ENCODE measurements at places on chromosomes 5 and 9.

GRCh38 chr5:168612123-168612522, 33.0 kb upstream of the PANK3 start:
- no peak for DNase-seq

- DNase-seq = no peak
Measured at GRCh38 chr5:478982-479535, 36.1 kb downstream of the EXOC3 start.

- peak; percentile 67 for DNase-seq
Measured at GRCh38 chr5:83632874-83633273, 87.8 kb downstream of the HAPLN1 start.

DNA sequence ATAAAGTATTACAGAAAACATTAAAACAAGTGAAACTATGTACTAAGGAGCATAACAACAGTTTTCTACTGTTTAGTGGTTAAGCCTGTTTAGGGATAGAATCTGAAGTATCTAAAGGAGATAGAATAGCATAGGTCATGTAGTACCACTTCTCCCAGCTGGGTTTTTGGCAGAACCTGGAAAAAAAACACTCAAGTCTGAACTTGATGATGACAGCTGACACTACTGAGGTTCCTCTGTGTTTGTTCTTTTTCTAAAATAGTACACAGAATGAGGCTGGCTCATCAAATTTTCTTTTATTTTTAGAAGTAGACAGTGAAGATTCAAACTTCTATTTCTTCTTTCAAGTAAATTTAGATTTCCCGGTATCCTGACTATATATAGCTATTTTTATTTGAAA, 203.8 kb upstream of the ACO1 start:
- no peak for DNase-seq

GRCh38 chr5:1479581-1480188, 34.4 kb upstream of the SLC6A3 start:
- DNase-seq = no peak

- no peak for DNase-seq
Measured at GRCh38 chr5:133228316-133228715, 176.5 kb downstream of the HSPA4 start.

- DNase-seq = no peak
Measured at GRCh38 chr5:173029499-173029921, 26.6 kb upstream of the CREBRF start.

GRCh38 chr9:134217431-134218210, 53.3 kb upstream of the RNU6ATAC start:
- DNase-seq = no peak

- peak; percentile 2 for DNase-seq
Measured at GRCh38 chr9:135992486-135993408, 31.6 kb upstream of the UBAC1 start.

- no peak for DNase-seq
Measured at GRCh38 chr9:93576258-93577077, at the start of gene PHF2. TSS of gene PHF2 (plus strand) at chr9:93576584. CDS start at chr9:93576774, 190 bp downstream.

- no peak for DNase-seq
Measured at GRCh38 chr5:132411304-132412013, 41.9 kb downstream of the SLC22A5 start.

DNA sequence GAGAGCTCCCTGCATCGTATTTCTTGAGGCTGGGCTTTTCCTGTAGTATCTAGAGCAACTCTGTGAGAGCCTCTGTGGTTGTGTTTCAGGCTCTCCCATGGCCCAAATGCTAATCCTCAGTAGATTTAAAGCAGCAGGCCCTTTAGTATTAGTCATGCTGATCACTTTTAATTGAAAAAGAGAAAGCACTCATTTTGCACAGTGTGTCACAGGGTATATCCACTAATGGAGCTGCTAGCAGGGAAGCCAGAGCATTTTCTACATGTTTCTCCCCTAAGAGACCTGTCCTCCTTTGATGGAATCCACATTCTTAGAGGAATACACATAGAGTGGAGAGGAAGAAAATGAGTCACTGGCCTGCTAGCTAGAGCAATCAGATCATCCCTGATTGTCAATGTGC, 348.5 kb downstream of the TMEM232 start:
- no peak for DNase-seq

DNA sequence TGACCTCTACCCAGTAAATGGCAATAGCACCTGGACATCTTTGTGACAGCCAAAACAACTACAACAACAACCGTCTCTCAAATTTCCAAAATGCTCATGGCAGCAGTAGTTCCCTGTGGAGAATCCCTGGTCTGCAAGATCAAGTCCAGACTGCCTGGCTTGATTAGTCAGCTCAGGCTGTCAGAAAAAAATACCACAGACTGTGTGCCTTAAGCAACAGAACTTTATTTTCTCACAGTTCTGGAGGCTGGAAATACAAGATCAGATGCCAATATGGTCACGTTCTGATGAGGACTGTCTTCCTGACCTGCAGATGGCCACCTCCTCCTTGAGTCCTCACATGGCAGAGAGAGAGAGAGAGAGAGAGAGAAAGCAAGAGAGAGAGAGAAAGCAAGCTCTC, 52.3 kb upstream of the MOCS2 start:
- DNase-seq = no peak

All from HS-27A (cell line).